ENCODE measurements at places on chromosomes 7 and 10.

- no peak for DNase-seq
These were observed 33.5 kb downstream of the HTRA1 start for GRCh38 chr10:122494833-122495232.

- DNase-seq, result no peak
These were observed 352.3 kb downstream of the ELMO1 start for GRCh38 chr7:37096341-37096740.

GRCh38 chr10:115141254-115141653 lies 48.1 kb downstream of the ATRNL1 start:
- DNase-seq, result no peak

- DNase-seq, result peak; percentile 21
These were observed 39.2 kb upstream of the TUBB8 start for GRCh38 chr10:88253-88652.

DNA sequence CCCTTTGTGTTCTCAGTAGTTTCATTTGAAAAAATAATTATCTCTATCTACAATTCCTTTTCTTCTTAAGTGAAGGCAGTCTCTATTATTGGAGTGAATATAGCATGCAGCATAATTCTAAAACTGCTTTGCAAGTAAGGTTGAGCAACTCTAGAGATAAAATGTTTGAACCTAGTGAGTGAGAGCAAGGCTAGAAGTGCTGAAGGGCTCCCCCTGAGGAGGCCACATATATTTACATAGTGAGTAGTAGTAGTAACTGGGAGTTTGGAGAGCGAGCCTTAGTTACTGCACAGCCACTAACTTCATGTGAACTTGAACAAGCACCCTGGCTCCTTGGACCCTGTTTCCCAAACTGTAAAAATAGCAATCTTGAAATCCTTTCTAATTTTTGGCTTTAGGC lies 141.5 kb upstream of the DKK1 start:
- no peak for DNase-seq

DNA sequence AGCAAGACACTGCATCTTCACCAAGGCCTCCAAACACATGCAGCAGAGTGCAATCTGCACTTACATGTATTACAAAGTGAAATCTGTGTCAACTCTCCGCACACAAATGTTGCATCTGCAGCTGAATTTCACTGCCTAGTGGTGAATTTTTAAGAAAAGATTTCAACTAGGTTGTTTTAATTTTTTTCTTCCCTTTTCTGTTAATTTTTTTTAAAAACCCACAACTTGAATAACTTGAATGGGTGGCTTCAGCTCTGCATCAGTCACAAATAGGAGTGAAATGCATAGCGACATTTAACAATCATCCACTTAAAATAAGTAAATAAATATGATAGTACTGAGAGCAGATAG lies 5.9 kb downstream of the HOXA13 start:
- no peak for DNase-seq

DNA sequence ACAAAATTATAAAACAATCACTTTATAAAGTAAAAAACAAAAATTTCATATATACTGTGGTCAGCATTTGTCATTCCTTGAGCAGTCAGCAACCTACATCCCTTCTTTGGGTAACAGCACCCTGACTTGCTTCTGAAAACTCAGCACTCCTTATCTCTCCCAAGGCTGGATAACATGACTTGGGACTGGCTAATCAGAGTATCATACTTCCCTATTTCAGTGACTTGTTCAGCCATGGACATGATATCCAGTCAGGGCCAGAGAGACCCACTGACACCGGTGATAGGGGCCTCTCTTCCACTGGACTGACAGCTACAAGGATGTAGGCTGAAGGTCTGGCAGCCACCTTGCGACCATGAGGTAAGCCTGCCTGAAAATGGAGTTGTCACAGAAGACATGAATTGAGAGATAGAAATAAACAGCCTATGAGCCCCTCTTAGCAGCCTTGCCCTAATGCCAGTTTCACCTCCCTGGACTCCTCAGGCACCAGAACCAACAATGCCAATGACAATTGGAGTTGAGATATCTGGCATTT lies 84.4 kb upstream of the NEBL start:
- DNase-seq, result no peak

DNA sequence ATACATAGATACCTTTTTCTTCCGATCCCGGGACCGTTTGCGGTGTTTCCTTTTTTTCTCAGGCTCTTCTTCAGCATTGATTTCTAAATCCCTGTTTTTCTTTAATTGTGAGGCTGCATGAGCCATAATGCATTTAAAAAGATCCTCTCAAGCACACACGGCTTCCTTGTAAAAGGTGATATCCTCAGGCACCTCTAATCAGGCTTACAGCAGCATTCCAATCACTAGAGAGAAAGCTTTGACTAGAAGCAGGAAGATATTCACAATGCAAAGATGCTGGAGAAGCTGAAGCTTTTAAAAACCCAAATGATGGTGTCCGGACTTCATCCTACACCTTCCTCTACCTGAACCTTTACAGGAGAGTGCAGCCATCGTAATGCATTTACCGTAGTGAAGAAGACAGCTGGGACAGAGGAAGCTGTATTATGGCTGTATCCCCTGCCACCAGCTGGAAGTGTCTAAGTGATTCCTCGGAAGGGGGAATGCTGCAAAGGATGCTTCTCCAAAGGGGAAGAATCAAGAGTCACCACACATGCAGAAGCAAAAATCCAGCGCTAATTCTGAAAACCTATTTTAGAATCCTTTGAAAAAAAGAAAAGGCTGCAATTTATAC lies at the start of gene ANK3:
ANK3 (minus strand) TSS at position 463 of the 613 bp plus-strand sequence; CDS start at position 126, 337 bp downstream.
- DNase-seq, result no peak

- DNase-seq, result no peak
These were observed 23.7 kb upstream of the CUBN start for GRCh38 chr10:17153321-17153720.

DNA sequence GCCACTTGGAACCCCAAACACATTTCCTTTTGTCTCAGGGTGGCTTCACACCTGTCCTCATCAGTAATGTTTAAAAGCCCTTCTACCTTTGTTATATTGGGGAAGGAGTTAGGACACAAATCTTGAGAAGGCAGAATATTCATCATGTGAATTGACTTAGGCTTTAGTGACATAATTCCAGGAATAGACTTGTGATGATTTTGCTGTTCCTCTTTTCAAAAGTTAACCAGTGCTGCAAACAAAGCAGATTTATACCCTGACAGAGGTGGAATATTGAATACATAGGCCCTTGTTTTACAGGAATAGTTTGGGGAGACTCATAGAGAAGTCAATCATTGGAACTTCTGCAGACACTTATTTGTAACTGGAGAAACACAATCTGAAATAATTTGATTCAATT lies 27.0 kb downstream of the ZNF786 start:
- DNase-seq, result no peak

DNA sequence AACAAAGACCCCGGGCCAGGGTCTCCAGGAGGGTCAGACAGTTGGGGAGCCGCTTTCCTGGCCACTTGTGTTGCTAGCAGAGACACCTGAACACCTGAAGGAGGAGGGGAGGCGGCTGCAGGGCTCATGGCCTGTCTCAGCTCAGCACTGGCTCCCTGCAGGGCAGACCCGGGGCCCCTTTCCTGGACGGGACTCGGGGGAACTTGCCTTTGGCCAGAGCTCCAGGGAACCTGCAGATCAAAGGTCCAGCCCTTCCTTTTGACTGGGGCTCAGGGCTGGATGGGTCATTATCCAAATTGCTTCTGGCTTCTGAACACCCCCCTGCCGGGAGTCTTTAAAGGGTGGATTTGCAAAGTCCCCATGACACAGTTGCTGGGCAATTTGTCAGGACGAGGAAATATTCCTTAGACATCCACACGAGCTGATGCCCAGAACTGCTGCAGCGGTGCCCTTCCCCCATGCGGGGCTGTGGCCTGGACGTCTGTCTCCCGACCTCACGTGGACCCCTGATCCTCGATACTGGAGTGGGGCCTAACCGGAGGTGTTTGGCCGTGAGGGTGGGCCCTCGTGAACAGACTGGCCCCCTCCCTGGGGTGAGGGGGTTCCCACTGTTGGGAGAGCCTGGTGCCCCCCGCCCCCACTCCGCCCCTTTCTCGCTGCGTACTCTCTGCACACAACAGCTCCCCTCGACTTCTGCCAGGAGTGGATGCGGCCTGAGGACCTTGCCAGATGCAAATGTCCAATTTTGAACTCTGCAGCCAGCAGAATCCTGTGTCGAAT lies 194.3 kb downstream of the ELFN1 start:
- DNase-seq, result no peak

- no peak for DNase-seq
These were observed 151.9 kb upstream of the ITGB1 start for GRCh38 chr10:33109788-33110469.

- DNase-seq, result no peak
These were observed 70.9 kb downstream of the DYNC1I1 start for GRCh38 chr7:95843286-95843685.

DNA sequence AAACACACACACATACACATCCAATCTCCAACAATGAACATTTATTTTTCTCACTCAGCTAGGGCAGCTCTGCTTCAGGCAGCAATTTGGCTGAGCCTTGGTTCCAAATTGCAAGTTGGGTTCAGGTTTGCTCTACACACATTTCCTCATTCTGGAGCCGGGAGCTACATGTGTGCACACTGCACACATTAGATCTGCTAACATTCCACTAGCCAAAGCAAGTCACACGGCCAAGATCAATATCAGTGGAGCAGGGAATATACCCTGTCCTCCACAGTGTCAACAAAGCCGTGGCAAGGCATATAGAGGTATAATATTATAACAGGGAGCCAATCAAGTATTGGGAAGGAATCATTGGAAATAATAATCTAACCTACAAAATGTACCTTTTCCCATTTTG lies 57.5 kb upstream of the PPP1R3C start:
- no peak for DNase-seq

GRCh38 chr7:119967221-119967620 lies 305.8 kb upstream of the KCND2 start:
- DNase-seq, result no peak

- DNase-seq, result no peak
These were observed 135.1 kb downstream of the TAX1BP1 start for GRCh38 chr7:27875061-27875460.

DNA sequence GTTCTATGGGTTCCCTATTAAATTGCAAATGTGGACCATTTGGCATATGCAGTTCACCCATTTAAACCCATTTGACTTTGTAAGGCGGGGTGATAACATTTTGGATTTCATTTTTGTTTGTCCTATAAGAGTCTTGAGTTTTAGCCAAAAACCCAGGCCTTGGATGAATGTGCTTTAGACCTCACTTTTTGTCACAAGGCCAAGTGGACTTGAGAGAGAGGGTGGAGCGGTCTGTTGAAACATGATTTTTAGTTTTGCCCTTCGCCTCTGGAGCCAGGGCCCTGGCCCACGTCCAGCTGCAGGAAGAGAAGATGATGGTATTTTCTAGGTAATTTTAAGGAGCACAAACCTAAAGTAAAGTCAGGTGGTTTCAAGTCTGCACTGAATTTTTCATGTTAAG lies 260.1 kb downstream of the SLC25A13 start:
- DNase-seq, result no peak

GRCh38 chr7:121101621-121102020 lies 113.1 kb downstream of the CPED1 start:
- no peak for DNase-seq

DNA sequence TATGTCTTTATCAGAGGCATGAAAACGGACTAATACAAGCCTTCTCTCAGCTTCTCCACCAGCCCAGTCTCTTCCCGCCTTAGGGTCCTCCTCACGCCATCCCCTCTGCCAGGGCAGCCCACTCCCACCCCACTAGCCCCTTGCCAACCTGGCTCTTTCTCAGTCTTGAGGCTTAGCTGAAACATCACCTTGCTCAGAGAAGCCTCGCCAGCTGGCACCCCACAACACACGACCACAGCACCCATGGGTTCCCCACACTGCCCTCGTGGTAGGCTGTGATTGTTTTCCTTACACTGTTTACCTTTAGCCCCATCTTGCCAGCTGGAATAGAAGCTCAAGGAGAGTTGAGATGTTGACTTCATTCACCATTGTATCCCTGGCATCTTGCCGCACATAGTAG lies 44.4 kb downstream of the GPAM start:
- no peak for DNase-seq

DNA sequence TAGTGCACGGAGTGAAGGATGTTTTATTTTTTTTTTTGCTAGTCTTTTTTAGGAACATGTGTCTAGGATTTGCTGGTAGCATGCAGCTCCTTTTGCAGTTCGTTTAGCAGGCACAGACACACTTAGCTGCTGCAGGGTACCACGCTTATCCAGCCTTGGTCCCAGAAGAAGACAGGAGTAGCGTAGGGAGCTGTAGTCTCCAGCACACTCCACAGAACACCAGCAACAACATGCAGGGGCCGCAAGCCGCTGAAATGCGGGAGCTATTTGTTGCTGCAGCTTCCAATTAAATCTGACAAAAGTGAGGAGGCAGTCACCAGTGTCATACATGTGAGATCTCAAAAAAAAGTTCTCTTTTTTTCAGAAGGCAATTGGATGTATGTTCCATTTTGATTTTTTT lies 486.2 kb upstream of the KLF6 start:
- DNase-seq, result no peak

DNA sequence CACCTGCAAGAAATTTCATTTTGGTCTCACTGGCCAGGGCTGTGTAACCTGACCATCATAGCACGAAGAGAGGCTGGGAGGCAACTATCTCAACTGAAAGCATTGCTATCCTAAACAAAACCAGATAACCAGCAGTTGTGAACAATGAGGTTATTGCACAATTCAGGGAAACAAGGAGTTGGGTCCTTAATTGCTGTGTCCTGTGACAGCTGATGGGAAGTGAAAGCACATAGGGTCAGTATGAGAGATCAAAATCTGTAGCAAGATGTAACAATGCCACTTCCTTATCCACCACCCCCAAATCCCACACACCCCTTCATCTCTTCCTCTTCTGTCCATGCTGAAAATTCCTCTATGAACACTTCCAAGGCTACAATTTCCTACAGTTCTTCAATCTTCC lies 80.2 kb downstream of the HTR7 start:
- DNase-seq, result no peak

GRCh38 chr7:151059367-151060112 lies at the start of gene SLC4A2:
Gene SLC4A2, plus strand, starts transcription at chr7:151059589. Its CDS starts 2,399 bp downstream, at chr7:151061988.
- peak; percentile 70 for DNase-seq

GRCh38 chr7:27434756-27435400 lies 192.3 kb downstream of the EVX1 start:
- no peak for DNase-seq

DNA sequence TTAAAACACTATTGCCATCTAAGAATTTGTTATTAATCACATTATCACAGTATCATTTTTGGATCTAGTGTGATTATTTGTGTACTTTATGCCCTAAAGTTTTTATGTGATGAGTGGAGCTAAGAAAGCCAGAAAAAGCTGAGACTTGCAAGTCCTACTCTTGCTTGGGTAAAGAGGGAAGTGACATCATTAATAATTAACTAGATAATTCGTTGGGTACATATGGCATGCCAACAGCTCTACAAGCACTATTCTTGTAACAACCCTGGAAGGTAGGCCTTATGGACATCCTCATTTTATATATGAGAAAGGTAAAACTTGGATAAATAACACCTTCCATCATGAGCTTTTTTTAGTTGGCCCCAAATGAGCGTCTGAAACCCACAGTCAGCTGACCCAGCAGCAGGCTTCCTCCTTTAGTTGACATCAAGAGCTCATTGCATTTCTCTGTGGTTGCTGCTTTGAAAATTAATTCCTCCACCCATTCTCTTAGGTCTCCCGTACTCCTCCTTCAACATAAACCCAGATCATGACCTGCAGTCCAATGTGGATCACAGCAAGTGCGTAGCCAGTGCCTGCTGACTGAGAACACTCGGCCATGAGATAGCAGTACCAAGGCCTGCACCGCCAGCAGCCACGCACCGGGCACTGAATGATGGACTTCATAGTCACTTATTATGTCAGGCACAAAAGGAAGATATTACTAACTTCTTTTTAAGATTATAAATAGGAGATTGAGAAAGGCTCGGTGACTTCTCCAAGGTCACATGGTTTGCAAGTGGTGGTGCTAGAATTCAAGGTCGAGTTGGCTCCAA lies 292.0 kb upstream of the AOAH start:
- no peak for DNase-seq

Data from activated CD8-positive, alpha-beta T cell treated with anti-CD3 and anti-CD28 coated beads, Interleukin-2, amount 10 ng/mL, durations not matched to agents 7 days and 5 days (primary cell).